ENCODE measurements at places on chromosomes 12 and 14.

- no peak for DNase-seq
These were observed 3.7 kb upstream of the FAIM2 start for GRCh38 chr12:49907352-49907751.

- DNase-seq, result no peak
These were observed 144.3 kb downstream of the NTS start for GRCh38 chr12:86018361-86018760.

DNA sequence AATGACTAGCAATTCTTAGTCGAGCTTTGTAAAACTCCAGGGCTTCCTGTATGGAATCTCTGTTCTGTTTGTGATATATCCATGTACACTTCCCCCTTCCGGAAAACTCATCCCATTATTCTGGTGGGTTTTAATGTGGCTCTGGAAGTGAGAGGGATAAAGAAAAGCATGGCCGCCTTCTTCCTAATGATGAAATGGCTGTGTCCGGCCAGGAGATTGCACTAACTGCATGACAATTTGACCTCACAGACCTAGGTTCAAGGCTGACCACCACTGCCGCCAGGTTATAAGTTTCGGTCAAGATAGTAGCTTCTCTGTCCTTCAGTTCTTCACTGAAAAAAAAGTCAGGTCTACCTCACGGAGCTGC is 41.0 kb upstream of the NPAS3 start:
- DNase-seq, result no peak

- DNase-seq, result no peak
These were observed 23.0 kb downstream of the PDE6H start for GRCh38 chr12:14995583-14996425.

DNA sequence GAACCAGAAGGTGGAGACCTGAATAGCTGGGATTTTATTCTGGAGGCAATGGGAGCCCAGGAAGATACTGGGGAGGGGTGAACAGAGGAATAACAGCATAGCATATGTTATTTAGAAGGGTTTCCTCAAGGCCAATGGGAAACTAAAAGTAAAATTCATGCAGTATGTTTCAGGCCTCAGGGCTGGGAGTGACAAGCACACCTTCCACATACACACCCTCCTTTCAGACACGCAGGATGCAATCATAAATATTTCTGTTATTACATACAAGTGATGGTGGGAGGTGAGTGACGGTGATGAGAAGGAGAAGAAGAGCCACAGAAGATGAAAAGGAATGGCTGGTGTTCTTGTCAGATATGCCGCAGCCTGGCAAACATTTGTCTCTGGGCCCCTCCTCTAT is 106.1 kb upstream of the FLRT2 start:
- no peak for DNase-seq

- no peak for DNase-seq
These were observed 47.6 kb downstream of the TRAF3 start for GRCh38 chr14:102824832-102825231.

GRCh38 chr12:53096089-53096741 is 1.3 kb upstream of the IGFBP6 start:
- no peak for DNase-seq
